ENCODE measurements at places on chromosomes 7 and 10.

GRCh38 chr7:5665094-5666025, 116.1 kb downstream of the RNF216 start:
- DNase-seq = peak; percentile 77

DNA sequence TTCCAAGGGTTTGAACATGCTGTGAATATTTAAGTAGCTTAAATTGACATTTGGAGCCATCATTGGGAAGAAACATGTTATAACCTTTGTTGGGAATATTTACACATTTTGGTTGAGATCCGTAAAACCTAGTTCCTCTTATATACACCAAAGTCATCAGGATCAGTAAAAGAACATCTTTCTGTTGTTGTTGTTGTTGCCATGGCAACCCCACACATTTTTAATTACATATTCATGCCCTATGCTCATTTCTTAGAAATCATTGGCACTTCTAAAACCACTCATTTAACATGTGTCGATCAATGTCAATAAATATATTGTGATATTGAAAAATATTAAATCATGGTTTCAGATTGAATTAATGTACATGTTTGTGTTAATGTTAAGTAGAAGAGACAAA, 122.6 kb downstream of the POU6F2 start:
- DNase-seq = no peak

- DNase-seq = no peak
Observed at GRCh38 chr10:10785627-10786026, 232.0 kb upstream of the CELF2 start.

- DNase-seq = no peak
Observed at GRCh38 chr7:36283711-36284130, 105.9 kb upstream of the ANLN start.

- no peak for DNase-seq
Observed at GRCh38 chr10:119104654-119105015, 722 bp downstream of the DENND10 start.

DNA sequence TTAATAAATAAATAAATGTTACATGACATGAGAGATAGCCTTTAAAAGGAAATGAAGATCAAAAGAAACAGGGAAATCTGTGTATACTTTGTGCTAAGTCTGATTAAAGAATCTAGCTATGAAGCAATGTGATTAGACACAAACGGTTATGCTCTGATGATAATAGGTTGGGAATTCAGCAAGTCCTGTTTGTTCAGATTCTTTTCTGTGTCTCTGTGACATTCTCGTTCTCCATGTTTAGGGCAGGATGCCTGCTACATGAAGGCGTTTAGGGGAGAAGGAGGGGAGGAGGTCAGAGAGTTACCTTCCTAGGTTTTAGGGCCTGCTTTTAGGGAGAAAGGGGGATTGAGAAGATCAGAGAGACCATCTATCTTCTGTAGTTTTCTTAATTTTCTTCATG, 555.3 kb downstream of the DNAJB9 start:
- DNase-seq = no peak

DNA sequence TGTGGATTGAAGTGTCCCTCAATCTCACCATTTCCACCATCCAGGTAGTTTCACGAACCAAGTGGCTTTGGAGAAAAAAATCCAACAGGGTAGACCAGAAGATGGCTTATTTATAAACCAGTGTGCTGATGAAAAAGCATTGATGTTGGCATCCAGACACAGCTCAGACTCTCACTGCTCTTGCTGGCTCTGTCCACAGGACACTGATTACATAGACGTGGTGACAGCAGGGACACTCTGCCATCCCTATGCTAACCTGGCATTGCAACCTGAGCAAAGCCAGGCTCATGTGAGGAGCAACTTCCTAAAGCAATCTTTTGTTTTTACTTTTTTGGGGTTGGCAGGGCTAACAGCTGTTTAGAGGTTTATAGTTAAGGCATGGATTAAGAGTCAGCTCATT, 130.6 kb upstream of the SVIL start:
- DNase-seq = no peak

DNA sequence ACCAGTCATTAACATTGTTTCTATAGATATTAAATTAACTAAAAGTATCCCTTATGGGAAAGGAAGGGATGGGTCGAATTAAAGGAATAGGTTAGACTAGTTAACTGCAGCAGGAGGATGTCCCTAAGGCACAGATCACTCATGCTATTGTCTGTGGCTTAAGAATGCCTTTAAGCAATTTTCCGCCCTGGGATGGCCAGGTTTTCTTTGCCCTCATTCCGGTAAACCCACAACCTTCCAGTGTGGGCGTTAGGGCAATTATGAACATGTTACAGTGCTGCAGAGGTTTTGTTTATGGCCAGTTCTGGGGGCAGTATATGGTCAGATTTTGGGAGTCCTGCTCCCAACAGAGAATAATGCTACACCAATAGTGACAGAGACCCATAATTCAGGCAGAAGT, 139.3 kb upstream of the CDK13 start:
- no peak for DNase-seq

DNA sequence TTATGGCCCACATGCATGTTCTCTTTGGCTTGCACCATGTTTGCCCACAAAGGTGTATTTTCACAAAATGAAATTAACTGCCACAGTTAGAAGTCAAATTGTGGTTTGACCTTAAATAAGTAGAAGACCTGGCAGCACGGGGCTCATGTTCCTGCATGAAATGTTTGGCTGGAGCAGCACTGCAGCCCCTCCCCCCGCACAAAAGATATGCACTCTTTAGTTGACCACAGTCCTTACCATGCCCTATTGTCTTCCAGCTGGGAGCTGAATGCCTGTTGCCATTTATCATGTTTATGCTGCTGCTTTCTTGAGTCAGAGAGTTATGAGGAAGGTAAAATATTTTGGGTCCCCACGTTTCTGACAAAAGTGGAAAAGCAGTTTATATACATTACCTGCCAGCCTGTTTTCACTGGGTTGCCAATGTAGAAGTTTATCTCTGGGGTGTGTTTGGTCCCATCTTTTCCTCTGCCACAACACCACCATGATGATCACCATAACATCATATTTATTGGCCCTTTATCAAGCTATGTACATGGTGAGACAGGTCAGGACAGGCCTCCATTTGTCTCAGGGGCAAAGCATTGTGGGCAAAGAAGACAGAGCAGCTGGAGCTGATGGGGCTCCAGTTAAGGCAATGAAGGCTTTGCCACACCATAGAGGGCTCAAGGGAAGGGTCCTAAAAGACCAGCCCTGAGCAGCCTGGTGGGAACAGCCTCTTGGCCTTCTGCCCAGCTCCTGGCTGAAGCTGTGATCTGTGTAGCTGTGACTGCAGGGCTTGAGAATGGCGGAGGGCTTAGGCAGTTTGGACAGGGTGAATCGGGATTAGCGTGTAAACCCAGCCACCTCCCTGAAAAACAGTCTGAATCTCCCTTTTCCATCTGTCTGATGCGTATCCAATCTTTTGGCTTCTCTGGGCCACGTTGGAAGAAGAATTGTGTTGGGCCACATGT, 5.4 kb downstream of the PRF1 start:
- DNase-seq = no peak

DNA sequence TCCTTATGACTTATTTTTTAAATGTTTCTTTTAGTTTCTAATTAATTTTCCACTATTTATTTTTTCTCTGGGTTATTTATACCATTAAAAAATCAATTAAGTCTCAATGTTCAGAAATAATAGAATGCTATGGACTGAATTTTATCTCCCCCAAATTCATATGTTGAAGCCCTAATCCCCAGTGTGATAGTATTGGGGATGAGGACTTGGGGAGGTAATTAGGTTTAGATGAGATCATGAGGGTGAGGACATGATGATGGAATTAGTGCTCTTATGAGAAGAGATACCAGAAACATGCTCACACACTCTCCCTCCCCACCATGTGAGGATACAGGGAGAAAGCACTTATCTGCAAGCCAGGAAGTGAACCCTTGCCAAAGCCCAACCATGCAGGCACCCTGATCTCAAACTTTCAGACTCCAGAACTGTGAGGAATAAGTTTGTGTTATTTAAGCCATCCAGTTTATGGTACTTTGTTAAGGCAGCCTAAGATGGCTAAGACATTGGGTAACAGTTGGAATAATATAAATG, 202.6 kb downstream of the MDFIC start:
- DNase-seq = no peak

GRCh38 chr10:77965294-77965693, 38.7 kb upstream of the DLG5 start:
- no peak for DNase-seq

- DNase-seq = no peak
Observed at GRCh38 chr10:129500617-129501339, 33.7 kb downstream of the MGMT start.

- no peak for DNase-seq
Observed at GRCh38 chr7:116062666-116063065, 32.1 kb upstream of the TFEC start.

GRCh38 chr7:98281757-98282606, 496 bp downstream of the BRI3 start:
- no peak for DNase-seq

- DNase-seq = peak; percentile 20
Observed at GRCh38 chr10:22988581-22989360, 60.9 kb downstream of the ARMC3 start.

- no peak for DNase-seq
Observed at GRCh38 chr7:20279979-20280378, 50.7 kb upstream of the ITGB8 start.

GRCh38 chr10:60870803-60871202, 73.2 kb downstream of the RHOBTB1 start:
- DNase-seq = no peak

DNA sequence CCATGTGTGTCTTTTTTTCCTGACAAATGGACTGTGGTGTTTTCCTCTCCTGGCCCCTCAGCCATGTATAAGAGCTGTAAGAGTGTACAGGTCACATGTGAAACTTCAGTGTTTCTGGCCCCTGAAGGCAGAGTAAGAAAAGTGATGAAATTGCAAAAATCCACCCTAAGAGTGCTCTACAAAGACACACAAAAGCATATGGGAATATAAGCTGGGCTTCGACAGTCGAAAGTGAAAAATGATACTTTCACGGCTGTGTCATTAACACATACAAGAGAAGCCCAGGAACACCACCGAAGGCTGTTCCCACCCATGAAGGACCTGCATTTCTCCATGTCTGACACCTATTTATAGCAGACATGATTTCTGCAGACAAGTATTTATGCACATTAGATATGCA, 192.2 kb downstream of the PARD3 start:
- no peak for DNase-seq

- no peak for DNase-seq
Observed at GRCh38 chr10:69729326-69730048, 72.2 kb upstream of the COL13A1 start.

- no peak for DNase-seq
Observed at GRCh38 chr7:4436361-4436895, 245.7 kb upstream of the FOXK1 start.

DNA sequence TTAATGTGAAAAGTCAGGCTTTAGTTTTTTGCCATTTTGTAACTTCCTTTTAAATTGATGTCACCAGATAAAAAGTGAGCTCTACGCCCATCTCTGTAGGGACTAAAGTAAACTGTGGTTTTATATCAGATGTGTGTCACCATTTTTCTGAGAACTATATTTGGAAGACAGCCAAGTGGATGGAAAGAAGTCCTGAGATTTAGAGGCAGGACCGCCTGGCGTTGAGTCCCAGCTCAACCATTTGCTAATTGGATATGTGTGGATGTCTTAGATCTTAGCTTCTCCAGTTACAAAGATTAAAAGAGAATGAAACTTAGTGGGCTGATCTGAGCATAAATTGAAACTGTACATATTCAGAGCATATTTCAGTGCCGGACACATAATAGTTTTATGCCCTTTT, 691.6 kb upstream of the CELF2 start:
- DNase-seq = no peak

DNA sequence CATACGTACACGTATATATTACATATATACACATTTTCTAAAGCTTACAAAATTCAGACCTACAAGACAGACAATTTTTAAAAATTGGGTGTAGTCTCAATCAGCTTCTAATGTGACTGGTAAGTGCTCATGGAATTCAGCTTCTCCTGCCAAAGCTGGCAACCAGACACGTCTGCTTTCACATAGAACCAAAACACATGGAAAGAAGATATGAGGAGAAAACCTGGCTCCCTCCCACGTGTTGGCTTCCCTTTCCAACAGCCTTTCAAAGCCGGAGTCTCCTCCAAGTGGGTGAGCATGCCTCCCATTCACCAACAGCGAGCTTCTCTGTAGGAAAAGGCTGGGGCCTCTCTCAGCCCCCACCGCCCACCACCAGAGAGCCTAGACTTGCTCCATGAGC, 33.4 kb downstream of the CDCA7L start:
- DNase-seq = no peak
